ENCODE measurements at places on chromosomes 3 and 15.

DNA sequence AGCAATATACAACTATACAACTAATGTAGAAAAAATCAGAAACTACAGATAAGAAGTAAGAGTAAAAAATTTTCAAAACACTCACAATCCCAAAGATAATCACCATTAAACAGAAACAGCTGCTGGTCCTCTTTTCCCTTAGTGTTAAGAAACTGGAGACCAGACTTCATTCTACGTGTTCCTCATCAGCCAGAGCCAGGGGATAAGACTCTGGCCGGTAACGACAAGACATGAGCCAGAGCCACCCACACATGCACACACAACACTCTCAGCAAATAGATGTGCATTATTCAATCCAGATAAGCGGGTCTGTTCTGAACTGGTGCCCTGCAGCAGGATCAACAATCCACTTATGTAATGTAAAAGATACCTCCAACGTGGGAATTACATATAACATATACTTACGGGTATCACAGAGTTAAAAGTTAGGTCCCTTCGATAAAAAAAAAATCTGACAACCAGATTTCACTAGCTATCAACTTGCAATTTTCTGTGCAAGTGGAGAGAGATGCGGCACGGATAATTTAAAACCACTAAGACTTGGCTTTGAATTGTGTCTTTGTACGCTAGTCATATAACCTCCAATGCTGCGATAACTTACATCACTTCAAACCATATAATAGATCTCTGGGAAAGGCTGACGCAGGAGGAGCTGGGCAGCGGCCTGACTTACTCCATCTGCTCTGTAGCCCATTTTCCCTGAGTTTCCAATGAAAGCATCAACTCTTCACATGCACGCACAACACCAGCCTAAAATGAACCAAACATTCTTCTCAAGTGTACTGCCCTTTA, 17.8 kb downstream of the PRICKLE2 start:
- no peak for DNase-seq

DNA sequence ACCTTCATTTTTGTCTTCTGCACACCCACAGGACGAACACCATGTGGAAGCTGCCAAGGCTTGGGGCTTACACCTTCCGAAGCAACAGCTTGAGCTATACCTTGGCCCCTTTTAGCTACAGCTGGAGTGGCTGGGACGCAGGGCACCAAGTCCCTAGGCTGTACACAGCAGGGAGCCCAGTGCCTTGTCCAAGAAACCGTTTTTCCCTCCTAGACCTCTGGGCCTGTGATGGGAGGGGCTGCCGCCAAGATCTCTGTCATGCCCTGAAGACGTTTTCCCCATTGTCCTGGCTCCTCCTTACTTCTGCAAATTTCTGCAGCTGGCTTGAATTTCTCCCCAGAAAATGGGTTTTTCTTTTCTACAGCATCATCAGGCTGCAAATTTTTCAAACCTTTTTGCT, 7.8 kb downstream of the CNTN4 start:
- no peak for DNase-seq

- no peak for DNase-seq
Measured at GRCh38 chr15:32750979-32751378, 33.2 kb downstream of the GREM1 start.

GRCh38 chr3:153245661-153246060, 83.6 kb downstream of the RAP2B start:
- no peak for DNase-seq

DNA sequence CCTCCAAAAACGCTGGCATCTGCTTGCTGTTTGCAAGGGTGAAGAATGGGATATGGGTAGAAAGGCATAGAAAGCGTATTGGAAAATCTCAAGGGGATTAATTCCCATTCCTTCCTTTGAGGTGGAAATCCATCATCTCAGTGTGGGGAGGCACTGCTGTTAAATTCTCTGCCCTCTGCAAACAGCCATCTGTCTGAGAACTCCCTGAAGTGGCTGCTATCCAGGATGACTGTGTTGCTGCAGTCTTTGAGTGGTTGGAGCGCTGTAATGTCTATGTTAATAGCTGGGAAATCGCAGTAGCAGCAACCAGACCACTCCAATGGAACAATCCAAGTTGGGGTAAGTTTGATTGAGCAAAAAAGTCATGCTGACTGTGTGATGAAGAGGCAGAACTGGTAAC, 625.9 kb downstream of the NLGN1 start:
- DNase-seq = no peak

DNA sequence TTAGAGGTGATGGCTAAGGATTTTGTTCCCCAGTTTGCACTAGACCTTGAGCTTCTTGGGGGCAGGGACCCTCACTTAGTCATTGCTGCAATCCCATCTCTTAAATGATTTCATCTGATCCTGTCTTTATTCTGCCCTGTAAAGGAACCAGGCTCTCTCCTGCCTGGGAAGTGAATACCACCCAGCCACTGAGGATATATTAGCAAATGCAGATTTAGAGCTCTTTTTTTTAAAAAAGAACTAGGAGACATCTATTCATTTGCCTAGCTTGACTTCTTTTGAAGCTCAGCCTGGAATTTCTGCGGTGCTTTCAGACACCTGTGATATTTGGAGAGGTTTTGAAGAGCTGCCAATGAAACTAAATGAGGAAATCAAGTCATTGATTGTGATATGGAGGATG, 41.8 kb downstream of the CA12 start:
- no peak for DNase-seq

DNA sequence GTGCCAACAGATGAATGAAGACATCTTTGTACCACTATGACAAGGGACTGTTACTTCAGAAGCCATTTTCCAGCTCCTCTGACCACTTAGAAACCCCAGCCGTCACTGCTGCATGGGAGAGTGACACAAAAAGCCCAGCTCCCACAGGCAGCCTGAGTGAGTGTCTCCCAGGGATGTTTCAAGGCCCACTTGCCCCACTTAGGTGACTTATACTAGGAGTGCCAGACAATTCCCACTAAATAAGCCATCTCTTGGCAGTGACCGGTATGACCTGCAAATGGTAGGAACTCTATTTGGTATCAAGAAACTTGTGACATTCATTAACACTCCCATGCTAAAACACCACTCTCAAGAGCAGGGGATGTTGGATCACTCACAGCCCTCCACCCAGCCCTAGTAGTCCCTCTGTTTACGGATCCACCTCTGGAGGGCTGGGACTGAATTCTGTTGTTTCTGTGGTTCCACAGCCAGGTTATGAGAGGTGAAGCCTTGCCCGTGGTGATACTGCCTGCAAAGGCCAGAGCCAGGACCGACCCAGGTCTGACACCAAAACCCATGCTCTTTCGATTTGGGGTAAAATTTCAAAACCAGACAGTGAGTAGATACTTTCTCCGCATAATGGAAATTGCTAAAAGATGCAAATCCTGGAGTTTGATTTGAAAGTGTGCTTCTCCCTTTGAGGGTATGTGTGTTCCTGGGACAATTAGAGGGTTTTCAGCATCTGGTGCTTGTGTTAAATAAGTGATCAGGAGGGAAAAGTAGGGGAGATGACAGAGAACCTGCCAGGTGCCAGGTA, 14.5 kb downstream of the RBP1 start:
- DNase-seq = no peak

DNA sequence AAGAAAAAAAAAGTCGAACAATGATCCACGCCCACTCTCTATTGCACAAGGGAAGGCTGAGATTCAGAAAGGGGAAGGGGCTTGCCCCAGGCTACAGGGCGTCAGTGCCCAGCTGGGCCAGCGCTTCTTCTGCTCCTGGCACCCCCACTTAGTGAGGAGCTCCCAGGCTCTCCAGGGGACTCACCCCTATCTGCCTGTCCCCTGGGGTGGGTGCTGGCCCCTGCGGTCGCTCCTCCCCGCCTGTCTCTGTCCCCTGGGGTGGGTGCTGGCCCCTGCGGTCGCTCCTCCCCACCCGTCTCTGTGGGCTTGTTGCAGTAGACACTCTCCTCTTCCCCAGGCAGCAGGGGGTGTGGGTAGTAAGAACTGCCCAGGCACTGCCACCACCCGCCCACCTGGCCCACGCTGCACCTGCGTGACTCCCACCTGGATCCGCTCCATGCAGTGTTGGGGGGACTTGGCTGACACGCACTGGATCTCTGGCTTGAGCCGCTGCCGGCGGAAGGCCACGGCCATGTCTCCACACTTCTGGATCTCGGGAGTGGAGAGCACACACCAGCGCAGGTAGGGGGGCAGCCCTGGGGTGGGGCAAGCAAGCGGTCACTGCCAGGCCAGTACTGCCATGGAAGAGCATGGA, 14.6 kb downstream of the MELTF start:
- DNase-seq = no peak

GRCh38 chr3:61928039-61928438, 366.7 kb downstream of the PTPRG start:
- DNase-seq = no peak

DNA sequence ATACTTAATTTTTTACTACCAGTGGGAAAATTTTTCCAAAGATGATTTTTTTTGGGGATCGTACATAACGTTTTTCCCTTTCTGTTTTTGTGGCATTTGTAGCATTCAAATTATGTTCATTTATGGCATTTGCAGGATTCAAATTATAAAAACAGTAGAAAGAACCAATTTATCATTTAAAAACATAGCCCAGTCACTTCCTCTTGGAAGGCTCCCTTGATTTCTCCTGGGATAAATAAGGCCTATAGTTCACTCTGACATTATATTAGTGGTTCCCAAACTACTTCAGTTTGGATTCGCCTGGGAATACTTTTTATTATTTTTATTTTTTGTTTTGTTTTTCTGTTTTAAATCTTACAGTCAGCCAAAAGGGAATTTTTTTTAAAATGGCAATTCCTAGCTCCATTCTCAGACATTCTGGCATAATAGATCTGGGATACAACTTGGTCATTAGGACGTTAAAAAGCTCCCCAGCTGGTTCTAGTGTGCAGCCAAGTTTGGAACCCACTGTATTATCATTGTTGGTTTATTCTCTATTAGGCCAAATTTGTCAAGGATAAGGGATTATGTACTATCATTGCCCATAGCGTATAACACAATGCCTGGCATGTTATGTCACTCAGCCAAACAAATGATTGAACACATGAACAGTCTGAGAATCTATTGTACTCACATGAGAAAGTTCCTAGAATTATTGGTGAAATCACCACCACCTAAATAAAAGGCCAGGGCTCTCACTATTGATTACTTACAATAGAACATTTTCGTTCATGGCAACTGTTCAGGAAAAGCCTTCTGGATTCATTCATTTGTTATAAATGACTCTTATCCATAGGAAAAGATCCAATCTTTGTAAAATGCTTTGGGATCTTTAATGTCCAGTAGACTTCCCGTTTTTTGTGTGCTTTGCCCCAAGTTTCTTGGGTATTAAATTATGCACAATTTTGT, 28.9 kb downstream of the RARB start:
- DNase-seq = no peak

DNA sequence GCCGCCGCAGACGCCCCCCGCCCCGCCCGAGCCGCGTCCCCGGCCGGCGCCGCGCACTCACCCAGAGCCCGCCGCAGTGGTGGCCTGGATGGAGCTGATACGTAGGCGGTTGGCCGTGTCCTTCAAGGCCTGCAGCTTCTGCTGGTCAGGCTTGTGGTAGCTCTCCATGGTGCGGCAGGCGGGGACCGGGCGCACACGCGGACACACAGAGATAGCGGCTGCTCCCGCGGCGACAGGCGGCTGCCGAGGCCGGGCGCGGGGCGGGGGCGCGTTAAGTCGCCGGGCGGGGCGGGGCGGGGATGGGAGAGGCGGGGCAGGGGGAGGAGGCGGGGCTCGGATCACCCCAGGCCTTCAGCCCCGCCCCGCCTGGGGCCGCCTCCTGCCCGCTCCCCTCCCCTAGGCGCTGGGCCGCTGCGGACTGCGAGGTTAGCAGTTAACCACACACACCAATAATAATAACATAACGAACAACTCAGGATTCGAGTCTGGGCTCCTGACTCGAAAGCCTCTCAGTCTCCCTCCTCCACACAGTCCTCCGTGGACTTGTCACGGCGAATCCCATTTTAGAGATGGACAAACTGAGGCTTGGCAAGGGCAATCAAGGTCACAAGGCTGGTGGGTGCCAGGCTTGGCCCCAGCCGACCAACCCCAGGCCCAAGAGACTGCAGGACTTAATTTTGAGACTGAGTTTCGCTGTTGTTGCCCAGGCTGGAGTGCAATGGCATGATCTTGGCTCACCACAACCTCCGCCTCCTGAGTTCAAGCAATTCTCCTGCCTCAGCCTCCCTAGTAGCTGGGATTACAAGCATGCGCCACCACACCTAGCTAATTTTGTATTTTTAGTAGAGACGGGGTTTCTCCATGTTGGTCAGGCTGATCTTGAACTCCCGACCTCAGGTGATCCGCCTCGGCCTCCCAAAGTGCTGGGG, at the start of gene TKT:
Gene TKT, minus strand, starts transcription at position 248 of the 929 bp plus-strand sequence. Its CDS starts 80 bp downstream, at position 168.
- peak; percentile 83 for DNase-seq

DNA sequence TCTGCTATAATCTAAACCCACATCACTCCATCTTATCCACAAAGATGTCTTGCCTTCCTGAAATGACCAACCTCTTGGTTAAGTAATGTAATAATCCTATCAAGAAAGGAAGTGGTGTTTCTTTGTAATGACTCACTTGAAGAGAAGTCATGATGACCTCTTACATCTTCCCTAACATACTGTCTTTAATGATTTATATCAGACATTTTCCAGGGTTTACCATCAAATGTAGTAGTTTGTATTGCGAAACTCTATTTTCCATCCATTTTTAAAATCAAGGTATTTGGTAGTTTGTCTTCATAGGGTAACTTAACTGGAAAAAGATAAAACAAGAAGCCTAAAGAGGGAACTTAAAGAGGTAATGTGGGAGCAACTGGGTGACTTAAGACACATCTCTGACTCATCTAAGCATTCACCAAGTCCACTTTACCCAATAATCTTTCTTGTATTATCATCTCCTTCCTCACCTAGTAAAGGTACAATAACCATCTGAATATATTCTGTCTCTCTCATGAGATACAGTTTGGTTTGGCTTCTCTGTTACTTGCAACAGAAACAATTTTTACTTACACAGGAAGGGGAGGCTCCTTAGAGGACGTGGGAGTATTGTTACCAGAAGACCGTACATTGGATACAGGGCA, 5.7 kb upstream of the MAPK6 start:
- no peak for DNase-seq

DNA sequence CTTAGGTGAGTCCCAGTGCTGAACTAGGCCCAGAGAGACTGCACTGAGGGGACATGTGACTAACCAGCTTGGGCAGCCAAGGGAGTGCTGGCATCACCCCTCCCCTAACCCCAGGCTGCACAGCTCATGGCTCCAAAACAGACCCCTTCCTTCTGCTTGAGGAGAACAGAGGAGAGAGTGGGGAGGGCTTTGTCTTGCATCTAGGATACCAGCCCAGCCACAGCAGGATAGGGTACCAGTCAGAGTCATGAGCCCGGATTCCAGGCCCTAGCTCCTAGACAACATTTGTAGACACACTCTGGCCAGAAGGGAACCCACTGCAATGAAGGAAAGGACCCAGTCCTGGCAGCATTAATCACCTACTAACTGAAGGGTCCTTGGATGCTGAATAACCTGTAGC, 49.9 kb upstream of the PLSCR4 start:
- no peak for DNase-seq

Data from CD4-positive, alpha-beta T cell treated with Interleukin-4 for 1 hour (primary cell).